ENCODE measurements at places on chromosomes 7 and 10. TPM values are rescaled to one million over a fixed set of nuclear protein-coding genes. Genes with fewer than 3 reads are reported as not detected.

DNA sequence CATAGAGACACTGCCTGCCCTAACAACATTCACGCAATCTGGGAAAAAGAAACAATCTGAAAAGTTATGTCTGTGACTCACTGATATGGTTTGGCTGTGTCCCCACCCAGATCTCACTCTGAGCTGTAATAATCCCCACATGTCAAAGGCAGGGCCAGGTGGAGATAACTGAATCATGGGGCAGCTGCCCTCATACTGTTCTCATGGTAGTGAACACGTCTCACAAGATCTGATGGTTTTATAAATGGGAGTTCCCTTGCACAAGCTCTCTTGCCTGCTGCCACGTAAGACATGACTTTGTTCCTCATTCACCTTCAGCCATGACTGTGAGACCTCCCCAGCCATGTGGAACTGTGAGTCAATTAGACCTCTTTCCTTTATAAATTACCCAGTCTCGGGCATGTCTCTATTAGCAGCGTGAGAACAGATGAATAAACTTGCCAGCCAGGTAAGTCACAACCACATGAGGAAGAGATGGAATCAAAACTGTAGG lies 341.5 kb upstream of the AOAH start:
- DNase-seq, result no peak

DNA sequence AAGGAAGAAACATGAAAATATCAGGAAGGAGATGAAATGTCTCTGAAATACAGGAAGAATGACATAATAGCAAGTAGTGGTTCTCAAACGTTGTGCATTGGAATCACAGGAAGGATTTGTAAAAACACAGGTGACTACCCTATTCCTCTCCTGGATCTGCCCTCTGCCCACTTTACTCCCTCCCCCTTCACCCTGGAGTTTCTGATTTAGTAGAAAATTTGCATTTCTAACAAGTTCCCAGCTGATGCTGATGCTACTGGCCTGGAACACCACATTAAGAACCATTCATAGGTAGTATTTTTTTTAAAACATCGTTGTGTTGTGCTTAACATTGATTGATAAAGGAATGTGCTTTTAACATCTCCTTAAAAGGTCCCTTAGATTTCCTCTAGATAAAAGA lies 130.9 kb downstream of the PHF14 start:
- DNase-seq, result no peak

- no peak for DNase-seq
Measured at GRCh38 chr7:116145245-116145852, 65.0 kb upstream of the TES start.

DNA sequence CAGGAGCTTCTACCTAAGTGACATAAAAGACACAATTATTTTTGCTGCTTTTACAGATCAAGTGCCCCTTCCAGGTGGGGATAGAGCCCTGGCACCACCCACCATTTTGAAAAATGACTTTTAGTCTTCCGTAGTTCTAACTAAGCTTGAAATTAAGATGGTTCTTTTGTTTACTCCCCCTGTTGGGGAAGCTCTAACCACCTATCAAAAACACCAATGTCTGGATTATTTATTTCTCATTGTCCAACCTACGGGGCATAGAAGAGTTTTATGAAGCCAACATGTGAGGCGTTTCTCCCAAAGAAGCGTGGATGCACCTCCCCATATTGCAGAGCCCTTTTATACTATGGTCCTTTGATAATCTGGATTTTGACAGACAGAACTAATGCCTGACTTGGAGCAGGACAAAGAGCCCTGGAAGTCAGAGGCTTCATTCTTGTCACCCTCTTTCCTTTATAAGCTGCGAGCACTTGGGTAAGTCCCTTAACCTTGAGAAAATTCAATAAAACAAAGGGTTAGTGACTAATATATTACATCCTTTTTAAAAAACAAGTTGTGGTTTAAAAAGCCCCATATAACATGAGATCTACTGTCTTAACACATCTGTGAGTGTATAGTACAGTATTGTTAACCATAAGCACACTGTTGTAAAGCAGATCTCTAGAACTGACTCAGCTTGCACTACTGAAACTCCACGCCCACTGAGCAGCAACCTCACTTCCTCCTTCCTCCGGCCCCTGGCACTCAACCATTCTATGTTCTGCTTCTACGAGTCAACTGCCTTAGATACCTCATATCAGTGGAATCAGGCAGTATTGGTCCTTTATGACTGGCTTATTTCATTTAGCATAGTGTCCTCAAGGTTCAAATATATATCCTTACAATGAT lies 67.5 kb downstream of the ATXN7L1 start:
- DNase-seq, result no peak

DNA sequence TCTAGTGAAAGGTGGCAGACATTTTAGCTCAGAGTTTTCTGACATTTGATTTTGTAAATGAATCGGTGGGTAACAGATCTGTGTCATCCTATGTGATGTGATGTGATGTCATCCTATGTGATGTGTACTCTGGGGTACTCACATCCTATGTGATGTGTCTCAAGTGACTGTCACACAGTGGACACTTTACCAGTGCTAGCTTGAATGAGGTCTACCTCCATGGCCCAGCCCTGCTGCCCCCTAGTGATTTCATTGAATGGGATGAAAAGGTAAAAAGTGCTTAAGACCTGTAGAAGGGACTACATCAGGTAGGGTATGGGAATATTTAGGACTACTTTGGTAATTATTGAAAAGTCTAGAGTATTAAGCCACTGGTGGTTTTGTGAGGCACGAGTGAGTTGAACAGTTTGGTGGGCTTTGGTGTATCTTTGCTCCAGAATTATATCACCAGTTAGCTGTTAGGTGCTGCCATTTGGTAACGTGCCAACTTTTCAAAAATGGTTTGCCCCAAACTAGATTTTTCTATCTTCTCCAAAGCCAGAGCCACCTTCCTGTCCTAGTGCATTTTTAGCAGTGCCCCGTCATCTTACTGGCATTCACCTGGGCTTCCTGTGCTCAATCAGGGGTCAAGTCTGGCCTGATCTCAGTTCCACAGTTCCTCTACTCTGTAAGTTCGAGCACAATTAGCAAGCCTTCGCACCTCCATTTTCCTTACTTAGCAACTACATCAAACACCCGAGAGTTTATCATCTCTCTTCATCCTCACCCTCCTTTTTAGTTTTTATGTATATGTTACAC lies 9.7 kb downstream of the EIF4H start:
- DNase-seq, result no peak

GRCh38 chr7:110061387-110061786 lies 1029.5 kb upstream of the LRRN3 start:
- no peak for DNase-seq

DNA sequence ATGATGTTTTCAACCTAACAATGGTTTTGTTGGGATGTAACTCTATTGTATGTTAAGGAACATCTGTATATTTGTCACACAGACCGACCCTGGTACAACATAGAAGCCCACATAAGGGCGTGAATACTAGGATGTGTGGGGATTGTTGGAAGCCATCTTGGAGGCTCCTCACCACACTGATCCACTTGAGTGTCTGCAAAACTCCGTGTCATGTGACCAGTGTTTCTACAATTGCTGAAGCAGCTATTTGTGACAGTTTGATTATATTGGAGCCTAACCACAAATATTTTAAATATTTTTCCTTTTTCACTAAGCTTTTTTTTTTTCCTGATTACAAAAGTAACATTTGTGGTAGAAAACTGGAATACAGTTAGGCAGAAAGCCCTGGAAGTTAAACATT lies 27.9 kb downstream of the RALA start:
- DNase-seq, result no peak

DNA sequence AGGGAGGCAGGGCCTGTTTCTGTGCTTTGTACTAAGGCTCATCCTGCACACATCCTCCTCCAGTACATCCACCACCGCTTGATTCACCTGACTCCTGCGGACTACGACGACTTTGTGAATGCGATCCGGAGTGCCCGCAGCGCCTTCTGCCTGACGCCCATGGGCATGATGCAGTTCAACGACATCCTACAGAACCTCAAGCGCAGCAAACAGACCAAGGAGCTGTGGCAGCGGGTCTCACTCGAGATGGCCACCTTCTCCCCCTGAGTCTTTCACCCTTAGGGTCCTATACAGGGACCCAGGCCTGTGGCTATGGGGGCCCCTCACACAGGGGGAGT lies 10.2 kb downstream of the NDST2 start:
- DNase-seq, result no peak

- no peak for DNase-seq
Measured at GRCh38 chr10:17453035-17453372, 1.4 kb downstream of the ST8SIA6 start.

DNA sequence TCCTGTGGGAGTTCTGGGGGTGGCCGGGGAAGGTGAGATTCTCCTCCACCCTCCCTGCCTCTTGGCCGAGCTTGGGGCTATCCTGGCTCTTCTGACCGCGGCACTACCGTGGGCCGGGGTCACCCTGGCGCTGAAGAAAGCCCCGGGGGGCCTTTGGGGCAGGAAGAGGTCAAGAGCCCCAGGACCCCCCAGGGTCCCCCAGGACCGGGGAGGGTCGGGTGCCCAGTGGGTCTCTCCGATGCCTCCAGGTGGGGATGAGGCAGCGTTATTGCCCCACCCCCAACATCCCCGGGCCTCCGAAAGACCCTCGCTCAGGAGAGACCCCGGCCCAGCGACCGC lies 439 bp upstream of the KNDC1 start:
- DNase-seq, result no peak

- no peak for DNase-seq
Measured at GRCh38 chr10:80131499-80131901, 1.0 kb upstream of the PLAC9 start.

DNA sequence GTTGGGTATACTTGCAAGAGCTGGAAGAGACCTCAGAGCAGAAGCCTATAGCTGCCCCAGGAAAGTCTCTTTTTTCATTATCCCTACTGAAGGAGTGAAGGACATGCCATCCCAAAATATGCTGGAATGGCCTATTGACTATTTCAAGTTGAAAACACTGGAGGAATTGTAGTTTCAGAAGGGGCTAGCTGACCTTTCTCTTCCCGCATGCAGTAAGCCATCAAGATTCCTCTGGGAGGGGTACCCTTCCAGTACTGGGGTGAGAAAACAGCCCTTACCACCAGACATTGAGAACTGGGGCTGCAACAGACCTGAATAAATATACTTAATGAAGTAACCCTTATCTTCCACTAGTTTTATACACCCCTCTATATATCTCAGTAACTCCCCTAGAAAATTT lies 41.7 kb downstream of the CHCHD3 start:
- no peak for DNase-seq

The AKR1C4 gene
- not detected for total RNA-seq

The TMEM26 gene
- 1.1 TPM for total RNA-seq

The TMEM229A gene
- not detected for total RNA-seq

The UTF1 gene
- total RNA-seq, result 2.5 TPM

The CNPY1 gene
- total RNA-seq, result not detected

The COL26A1 gene
- 0.38 TPM for total RNA-seq

The NPFFR1 gene
- 0.18 TPM for total RNA-seq

The ANKRD30A gene
- total RNA-seq, result not detected

The PILRA gene
- total RNA-seq, result 4.1 TPM

The TMUB1 gene
- total RNA-seq, result 40.3 TPM
